Activated CD4-positive, alpha-beta memory T cell treated with anti-CD3 and anti-CD28 coated beads for 36 hours (primary cell): ENCODE measurements at places on chromosomes 1 and 21.

GRCh38 chr1:242477944-242478343 lies 46.6 kb downstream of the PLD5 start:
- DNase-seq, result no peak
- H3K36me3 ChIP-seq, result no peaks in the 10 kb centered on the region
- no peaks in the 10 kb centered on the region for H3K4me1 ChIP-seq
- H3K27ac ChIP-seq, result no peak overlapping the region

DNA sequence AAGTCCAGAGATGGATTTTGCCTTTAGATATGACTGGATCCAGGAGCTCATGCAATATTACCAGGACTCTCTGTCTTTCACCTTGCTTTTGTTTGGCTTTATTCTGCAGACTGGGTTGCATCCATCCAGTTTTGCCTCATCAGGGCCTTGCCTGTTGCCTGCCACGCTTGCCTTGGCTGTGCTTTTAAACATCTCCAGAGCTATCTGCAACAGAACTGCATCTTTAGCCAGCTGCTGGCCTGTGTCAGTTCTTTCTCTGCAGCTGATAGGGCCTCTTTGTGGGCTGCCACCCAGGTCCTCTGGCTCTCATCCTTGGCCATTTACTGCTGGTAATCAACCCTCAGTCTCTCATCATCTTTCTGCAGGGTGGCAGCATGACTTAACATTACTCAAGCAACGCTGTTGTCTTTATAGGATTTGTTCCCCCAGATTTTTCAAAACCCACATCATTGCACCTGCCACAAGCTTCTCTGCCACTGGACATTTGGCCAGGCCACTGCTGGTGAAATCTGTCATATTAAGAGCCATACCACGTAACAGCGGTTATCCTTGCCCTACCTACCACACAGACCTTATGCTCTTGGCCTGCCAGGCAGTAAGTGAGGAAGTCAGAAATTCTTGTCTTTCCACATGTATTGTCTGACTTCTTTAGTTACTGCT lies 24.4 kb upstream of the HUNK start:
- H3K27me3 ChIP-seq, result peaks cover 11% of the 10 kb centered on the region
- no peaks in the 10 kb centered on the region for H3K4me1 ChIP-seq
- DNase-seq, result no peak

- H3K4me3 ChIP-seq, result no peak overlapping the region
- no peaks in the 10 kb centered on the region for H3K36me3 ChIP-seq
- no peak overlapping the region for H3K27ac ChIP-seq
- peaks cover 2% of the 10 kb centered on the region for H3K27me3 ChIP-seq
- no peaks in the 10 kb centered on the region for H3K4me1 ChIP-seq
- DNase-seq, result no peak
Observed at GRCh38 chr1:202107801-202108731, 14.7 kb upstream of the GPR37L1 start.

DNA sequence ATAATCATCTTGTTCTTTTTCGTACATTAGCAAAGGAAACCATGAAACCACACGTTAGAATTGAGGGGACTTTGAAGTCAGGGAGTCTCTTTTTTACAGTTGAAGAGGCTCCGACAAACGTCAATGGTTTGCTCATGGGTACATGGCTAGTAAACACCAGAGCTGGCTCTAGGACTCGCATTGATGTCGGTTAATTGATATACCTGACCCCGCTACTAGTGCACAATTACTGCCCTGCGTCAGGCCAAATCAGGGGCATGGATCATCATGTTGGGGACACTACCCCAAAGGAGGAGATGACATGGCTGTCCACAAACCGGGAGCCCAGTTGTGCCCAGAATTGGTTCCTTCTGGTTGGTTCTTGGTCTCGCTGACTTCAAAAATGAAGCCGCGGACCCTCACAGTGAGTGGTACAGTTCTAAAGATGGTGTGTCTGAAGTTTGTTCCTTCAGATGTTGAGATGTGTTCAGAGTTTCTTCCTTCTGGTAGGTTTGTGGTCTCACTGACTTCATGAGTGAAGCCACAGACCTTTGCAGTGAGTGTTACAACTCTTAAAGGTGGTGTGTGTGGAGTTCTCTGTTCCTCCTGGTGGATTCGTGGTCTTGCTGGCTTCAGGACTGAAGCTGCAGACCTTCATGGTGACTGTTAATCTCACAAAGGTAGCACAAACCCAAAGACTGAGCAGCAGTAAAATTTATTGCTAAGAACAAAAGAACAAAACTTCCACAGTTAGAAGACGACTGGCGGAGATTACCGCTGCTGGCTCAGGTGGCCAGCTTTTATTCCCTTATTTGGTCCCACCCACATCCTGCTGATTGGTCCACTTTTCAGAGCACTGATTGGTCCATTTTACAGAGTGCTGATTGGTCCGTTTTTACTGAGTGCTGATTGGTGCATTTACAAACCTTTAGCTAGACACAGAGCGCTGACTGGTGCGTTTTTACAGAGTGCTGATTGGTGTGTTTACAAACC lies 126.9 kb upstream of the ERRFI1 start:
- peak; percentile 72 for DNase-seq
- peak overlapping the region; percentile 69 for H3K4me3 ChIP-seq
- H3K27ac ChIP-seq, result peak overlapping the region; percentile 94
- peaks cover 42% of the 10 kb centered on the region for H3K4me1 ChIP-seq
- peaks cover 7% of the 10 kb centered on the region for H3K36me3 ChIP-seq

DNA sequence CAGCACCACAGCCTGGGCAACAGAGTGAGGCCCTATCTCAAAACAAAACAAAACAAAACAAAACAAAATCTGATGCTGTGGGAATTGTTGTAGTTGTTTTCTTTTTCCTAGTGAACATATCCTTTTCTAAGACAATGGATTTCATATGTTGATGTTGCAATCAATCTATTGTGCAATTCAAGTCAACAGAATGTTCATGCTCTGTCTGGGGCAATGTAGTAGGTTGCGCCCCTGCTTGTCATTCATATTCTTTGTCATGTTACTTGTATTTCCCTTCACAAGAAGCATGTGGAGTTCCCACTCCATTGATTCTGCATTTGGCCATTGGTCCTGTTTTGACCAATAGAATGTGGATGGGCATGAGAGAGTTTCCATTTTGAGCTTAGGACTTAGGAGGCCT lies 223.9 kb downstream of the DUSP10 start:
- H3K27ac ChIP-seq, result no peak overlapping the region
- H3K27me3 ChIP-seq, result peaks cover 3% of the 10 kb centered on the region
- H3K36me3 ChIP-seq, result no peaks in the 10 kb centered on the region
- H3K4me3 ChIP-seq, result no peak overlapping the region
- H3K4me1 ChIP-seq, result no peaks in the 10 kb centered on the region

GRCh38 chr1:86380257-86380861 lies 15.8 kb downstream of the ODF2L start:
- H3K27ac ChIP-seq, result no peak overlapping the region
- no peaks in the 10 kb centered on the region for H3K27me3 ChIP-seq
- peaks cover 27% of the 10 kb centered on the region for H3K36me3 ChIP-seq
- no peak overlapping the region for H3K4me3 ChIP-seq
- DNase-seq, result no peak

DNA sequence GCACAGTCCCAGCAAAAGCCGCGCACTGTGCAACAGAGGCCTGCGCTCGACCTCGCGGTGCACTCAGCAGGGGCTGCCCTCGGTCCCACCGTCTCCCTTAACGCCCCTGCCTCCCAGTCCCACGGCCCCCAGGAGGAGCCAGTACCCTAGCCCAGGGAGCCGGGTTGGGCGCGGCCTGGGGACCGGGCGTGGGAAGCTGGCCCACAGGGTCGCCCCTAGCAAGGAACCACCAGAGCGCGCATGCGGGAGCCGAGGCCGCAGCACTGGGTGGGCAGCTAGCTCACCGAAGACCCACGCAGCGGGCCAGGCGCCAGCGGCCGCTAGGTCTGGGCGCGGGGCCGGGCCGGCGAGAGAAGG lies 21.6 kb upstream of the ZNF678 start:
- no peak overlapping the region for H3K4me3 ChIP-seq
- no peak overlapping the region for H3K27ac ChIP-seq
- H3K4me1 ChIP-seq, result peaks cover 6% of the 10 kb centered on the region
- DNase-seq, result no peak

DNA sequence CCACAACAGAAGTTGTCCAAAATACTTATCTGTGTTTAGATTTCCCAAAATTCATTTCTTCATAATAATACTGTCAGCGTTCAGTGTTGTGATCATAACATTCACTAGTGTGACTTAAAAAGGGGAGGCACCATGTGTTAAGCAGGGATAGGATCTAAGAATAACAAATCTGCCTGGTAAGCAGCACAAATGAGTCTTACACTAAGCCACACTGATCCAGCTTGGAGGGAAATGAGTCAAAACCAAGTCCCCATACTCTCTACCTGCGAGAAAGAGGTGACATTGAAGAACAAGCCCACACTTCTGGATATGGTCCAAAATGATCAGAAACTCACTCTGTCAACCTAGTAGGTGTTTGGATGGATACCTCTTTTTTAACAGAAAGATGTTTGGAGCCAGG lies 145.5 kb downstream of the CRB1 start:
- peaks cover 6% of the 10 kb centered on the region for H3K27me3 ChIP-seq
- H3K36me3 ChIP-seq, result no peaks in the 10 kb centered on the region

DNA sequence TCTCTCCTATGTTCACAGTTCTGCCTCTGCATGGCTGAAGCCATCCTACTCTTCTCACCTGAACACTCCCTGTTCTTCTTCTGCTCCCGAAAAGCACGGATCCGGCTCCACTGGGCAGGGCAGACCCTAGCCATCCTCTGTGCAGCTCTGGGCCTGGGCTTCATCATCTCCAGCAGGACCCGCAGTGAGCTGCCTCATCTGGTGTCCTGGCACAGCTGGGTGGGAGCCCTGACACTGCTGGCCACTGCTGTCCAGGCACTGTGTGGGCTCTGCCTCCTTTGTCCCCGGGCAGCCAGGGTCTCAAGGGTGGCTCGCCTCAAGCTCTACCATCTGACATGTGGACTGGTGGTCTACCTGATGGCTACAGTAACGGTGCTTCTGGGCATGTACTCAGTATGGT lies 1.8 kb downstream of the CYB561D1 start:
- no peak for DNase-seq
- H3K4me3 ChIP-seq, result peak overlapping the region; percentile 89
- no peaks in the 10 kb centered on the region for H3K27me3 ChIP-seq
- peaks cover 8% of the 10 kb centered on the region for H3K36me3 ChIP-seq

- H3K27me3 ChIP-seq, result no peaks in the 10 kb centered on the region
- H3K27ac ChIP-seq, result no peak overlapping the region
- no peaks in the 10 kb centered on the region for H3K36me3 ChIP-seq
- H3K4me1 ChIP-seq, result no peaks in the 10 kb centered on the region
- H3K4me3 ChIP-seq, result no peak overlapping the region
Observed at GRCh38 chr1:45103534-45103933, 91.5 kb downstream of the UROD start.

DNA sequence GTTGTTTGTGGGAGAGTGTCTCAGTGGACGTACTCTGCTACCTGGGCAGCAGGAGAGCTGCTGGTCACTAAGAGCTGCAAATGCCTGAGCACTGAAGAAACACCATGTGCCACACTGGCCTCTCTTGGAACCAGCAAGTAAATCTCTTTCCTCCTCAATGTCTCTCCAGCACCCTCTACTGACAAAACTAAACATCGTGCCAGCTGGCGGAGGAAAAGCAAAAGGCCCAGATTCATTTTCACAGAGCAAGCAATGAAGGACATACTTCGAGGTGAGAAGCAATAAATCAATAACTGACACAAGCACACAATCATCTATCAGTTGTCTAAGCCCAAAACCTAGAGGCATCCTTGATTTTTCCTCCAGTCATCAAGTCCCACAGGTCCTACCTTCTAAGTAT lies 78.1 kb downstream of the RERE start:
- no peak overlapping the region for H3K4me3 ChIP-seq
- no peak overlapping the region for H3K27ac ChIP-seq
- peaks cover 12% of the 10 kb centered on the region for H3K36me3 ChIP-seq
- no peak for DNase-seq

DNA sequence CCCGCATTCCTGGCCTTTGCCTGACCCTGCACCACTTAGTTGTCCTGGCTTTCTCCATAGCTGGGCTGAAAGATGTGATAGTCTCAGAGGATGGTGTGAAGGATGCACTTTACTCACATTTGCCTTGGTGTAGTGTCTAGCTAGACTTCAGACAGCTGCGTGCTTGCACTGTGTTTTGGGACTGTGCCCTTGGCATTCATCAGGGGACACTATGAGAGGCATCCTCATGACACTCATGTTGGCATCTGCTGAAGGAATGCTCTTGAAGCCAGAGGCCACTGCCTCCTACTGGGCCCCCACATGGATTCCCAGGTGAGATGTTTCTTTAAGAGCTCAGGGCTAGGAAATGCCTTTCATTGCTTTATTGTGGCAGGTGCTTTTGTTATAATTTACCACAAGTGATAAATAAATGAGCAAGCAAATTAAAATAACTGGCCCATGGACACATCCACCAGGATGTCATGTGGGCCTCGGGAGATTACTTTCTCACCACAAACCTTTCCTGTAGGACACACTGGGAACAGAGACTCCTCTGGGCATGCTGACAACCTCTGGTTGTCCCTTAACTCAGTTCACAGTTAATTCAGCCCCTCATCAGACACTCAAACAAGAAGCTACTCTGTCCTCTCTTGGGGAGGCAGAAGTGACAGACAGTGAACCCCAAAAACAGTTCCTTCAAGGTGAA lies 99.4 kb upstream of the SPATA6 start:
- no peaks in the 10 kb centered on the region for H3K4me1 ChIP-seq
- H3K27ac ChIP-seq, result no peak overlapping the region
- H3K27me3 ChIP-seq, result no peaks in the 10 kb centered on the region
- no peaks in the 10 kb centered on the region for H3K36me3 ChIP-seq
- no peak overlapping the region for H3K4me3 ChIP-seq
- DNase-seq, result no peak

DNA sequence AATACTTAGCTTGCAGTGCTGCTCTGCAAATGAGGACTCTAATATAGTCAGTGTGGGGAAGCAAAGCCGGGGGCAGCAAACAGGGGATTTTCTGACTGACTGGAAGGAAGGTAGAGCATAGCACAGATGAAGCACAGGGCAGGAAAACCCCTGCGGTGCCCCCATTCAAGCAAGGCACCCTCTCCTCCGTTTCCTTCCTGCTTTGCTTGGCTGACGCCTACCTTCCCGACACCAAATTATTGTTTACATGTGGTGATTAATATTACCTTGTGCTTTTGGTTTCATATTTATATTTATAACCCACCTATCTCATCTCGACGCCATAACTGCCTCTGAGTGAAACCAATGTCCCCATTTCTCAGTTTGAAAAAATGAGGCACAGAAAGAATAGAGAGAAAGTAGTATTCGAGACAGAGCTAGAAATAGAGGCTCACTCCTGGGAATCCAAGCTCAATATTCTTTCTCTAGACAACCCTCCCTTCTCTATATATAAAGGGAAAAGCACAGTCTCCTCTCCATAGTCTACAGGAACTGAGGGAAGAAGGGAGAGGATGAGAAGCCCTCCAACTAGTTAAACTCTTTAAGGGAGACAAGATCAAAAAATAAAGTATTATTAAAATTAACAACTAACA lies 41.3 kb downstream of the PIK3C2B start:
- H3K4me3 ChIP-seq, result peak overlapping the region; percentile 65
- H3K36me3 ChIP-seq, result peaks cover 25% of the 10 kb centered on the region
- H3K27ac ChIP-seq, result peak overlapping the region; percentile 88
- peaks cover 48% of the 10 kb centered on the region for H3K4me1 ChIP-seq
- no peaks in the 10 kb centered on the region for H3K27me3 ChIP-seq

GRCh38 chr1:180926164-180926981 lies 13.7 kb downstream of the KIAA1614 start:
- H3K36me3 ChIP-seq, result no peaks in the 10 kb centered on the region
- H3K27me3 ChIP-seq, result no peaks in the 10 kb centered on the region
- DNase-seq, result no peak

GRCh38 chr1:247277191-247277590 lies 21.3 kb downstream of the VN1R5 start:
- no peaks in the 10 kb centered on the region for H3K4me1 ChIP-seq
- no peak overlapping the region for H3K27ac ChIP-seq
- H3K36me3 ChIP-seq, result no peaks in the 10 kb centered on the region
